ENCODE measurements at places on chromosomes 2 and 18.

DNA sequence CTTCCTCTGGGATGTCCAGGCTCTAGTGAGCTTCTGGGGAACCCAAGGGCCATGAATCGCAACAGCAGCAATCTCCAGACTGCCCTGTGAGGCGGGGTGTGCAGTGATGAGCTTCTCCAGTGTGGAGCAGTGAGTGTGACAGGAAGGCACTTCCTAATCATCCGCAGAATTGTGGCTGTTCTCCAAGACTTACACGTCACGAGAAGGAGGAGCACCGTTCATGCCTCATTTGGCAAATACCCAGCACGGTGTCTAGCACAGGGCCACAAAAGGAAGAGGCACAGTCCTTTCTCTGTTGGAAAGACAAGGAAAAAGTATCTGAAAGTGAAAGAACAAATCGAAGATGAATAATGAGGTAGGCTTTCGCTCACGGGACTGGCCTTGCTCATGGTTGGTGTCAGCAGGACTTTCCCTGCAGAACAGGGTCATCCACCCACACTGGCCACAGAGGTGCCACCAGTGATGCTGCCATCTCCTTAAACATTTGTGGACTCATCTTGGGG, 125.1 kb upstream of the HAAO start:
- DNase-seq: no peak

- DNase-seq: no peak
These were observed 6.7 kb downstream of the TNFRSF11A start for GRCh38 chr18:62331581-62332356.

DNA sequence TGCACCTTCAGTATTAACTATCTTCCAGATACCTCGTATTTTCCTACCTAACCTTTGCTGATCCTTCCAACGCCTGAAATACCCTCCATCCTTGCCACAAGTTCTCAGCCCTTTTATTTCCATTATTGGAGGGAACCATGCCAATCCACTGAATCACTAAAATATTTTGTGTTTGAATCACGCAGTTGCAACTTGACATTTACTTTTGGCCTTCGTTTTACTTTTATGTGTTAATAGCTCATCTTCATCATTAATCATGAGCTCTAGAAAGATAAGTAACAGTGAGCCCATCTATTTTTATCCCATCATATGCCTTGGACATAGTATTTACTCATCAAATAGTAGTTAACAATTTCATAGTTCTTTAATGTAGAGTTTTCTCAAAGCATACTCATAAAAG, 463.2 kb downstream of the THSD7B start:
- DNase-seq: no peak

- no peak for DNase-seq
These were observed 15.4 kb downstream of the HJURP start for GRCh38 chr2:233838726-233839446.
